ENCODE measurements at places on chromosomes 5 and 9. TPM values are rescaled to one million over a fixed set of nuclear protein-coding genes. Genes with fewer than 3 reads are reported as not detected.

The DNAJC18 gene
- 5.7 TPM for total RNA-seq

The FAM120AOS gene
- 31.2 TPM for total RNA-seq

The SLC1A1 gene
- 6.8 TPM for total RNA-seq

- H3K36me3 ChIP-seq = no peaks in the 10 kb centered on the region
- DNase-seq = no peak
- H3K4me1 ChIP-seq = peaks cover 20% of the 10 kb centered on the region
- no peaks in the 10 kb centered on the region for H3K27me3 ChIP-seq
These were observed 48.4 kb upstream of the TUT7 start for GRCh38 chr9:86402591-86402990.

DNA sequence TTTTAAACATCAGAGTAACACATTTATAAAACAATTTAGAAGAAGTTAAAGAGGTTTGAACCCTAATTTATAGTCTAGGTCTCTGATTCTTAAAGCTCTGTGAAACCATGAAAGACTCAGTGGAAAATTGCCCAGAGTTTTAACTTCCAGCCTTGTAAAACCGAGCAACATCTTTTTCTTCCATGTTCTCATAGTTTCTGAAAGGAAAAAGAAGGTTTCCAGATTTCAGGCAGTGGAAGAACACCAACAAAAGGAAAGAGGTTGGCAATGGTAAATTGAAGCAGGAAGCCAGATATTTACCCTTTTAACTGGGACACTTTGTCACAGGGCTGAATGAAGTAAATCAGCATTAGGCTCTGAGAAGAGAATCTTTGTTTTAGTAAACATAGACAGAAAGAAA, 1999.3 kb downstream of the MAT2B start:
- no peak overlapping the region for H3K4me3 ChIP-seq
- no peaks in the 10 kb centered on the region for H3K27me3 ChIP-seq
- H3K36me3 ChIP-seq = no peaks in the 10 kb centered on the region
- H3K4me1 ChIP-seq = no peaks in the 10 kb centered on the region

DNA sequence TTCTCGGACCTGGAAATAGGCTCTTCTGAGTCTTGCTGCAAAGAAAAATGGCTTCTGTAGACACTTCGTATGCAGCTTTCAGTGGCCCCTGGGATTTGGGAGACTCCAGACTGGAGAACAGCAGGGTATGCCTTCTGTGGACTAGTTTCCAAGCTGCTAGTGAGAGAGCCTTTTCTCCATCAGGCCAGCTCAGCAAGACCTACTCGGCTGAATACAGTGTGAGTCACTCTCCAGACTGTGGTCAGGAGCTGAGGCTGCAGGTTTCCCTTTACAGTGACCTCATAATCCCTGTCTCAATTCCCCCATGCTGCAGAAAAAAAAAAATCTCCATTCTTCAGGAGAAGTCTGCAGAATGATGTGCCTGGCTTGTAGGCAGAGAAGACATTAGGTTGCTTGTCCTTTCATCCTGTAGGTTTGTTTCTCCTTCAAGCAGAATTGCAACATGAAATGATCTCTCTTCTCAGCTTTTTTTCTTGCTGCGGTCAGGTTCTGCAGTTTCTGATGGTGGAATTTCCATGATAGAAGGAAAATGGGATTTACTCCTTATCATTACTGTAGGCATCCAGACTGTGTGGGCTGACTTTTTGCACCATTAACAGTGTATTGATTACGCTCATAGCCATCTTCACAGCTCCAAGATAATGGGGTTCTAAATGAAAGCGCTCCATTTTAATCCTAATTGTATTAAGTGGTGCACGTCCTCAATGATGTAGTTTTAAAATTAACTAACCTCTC, 78.3 kb upstream of the TNFSF8 start:
- no peaks in the 10 kb centered on the region for H3K36me3 ChIP-seq
- H3K27ac ChIP-seq = no peak overlapping the region
- H3K27me3 ChIP-seq = peaks cover 52% of the 10 kb centered on the region
- H3K4me3 ChIP-seq = no peak overlapping the region
- no peak for DNase-seq
- H3K4me1 ChIP-seq = no peaks in the 10 kb centered on the region

DNA sequence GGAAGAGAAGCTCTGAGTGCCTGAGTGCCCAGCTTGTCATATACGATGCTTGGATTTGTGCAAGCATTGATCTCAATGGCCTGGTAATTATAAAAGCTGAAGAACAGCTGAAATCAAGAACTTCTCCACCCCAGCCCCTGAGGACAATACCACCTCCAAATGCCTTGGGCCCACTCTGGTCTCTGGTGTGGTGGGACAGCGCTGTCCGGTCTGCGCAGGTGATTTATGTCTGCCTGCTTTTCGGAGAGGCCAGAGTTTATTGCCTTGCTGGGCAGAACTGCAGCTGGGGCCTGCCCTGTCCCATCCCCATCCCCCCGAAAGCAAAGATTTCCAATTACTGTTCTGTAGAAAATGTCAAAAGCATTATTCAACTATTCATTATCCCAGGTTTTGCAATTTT, 1.1 kb upstream of the PDZD2 start:
- peaks cover 2% of the 10 kb centered on the region for H3K27me3 ChIP-seq
- no peak overlapping the region for H3K4me3 ChIP-seq
- no peaks in the 10 kb centered on the region for H3K36me3 ChIP-seq
- H3K4me1 ChIP-seq = peaks cover 7% of the 10 kb centered on the region

- H3K27ac ChIP-seq = no peak overlapping the region
- DNase-seq = no peak
- H3K36me3 ChIP-seq = no peaks in the 10 kb centered on the region
- H3K4me3 ChIP-seq = no peak overlapping the region
- peaks cover 24% of the 10 kb centered on the region for H3K4me1 ChIP-seq
These were observed 60.8 kb upstream of the KLF9 start for GRCh38 chr9:70475211-70475610.
